ENCODE measurements at places on chromosomes 11 and 22. TPM values are rescaled to one million over a fixed set of nuclear protein-coding genes. Genes with fewer than 3 reads are reported as not detected.

DNA sequence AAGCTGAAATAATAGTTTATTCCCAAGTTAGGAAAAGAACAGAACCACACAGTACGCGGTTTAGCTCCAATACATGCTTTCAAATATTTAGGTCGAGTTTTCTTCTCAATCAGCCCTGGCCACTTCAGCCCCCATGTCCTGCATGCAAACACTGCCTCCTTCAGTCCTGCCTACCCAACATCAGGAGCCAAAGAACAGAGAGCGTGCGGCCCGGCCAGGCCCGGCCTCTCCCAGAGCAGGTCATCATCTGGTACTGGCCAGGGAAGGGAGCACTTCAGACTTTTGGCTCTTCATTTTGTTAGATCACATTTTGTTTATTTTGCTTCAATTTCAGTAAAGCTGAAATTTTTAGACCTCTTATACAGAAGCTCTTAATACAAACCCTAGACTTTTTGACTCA is 6.7 kb downstream of the BRD1 start:
- DNase-seq = no peak

Gene CATSPER1
- not detected for total RNA-seq

- no peak for DNase-seq
These were observed 18.8 kb downstream of the PANX1 start for GRCh38 chr11:94147433-94147845.

Gene ROBO4
- 40.7 TPM for total RNA-seq

DNA sequence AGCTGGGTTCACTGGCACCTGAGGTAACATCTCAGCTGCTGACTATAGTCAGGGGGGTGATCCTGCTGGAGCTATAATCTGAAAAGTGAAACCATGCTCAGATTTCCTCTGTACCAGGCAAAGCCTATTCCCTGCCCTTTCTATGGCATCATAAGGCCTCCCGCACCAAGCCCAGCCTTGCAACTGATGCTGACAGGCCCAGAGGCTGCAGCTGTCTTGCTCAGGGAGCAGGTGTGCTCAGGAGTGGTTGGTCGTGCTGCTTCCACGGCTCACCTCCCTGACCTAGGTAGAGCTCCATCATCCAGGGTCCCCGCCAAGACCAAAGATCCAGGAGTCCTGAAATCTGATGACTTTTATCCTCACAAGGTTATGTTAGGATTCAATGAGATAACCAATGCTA is 121.7 kb downstream of the FEZ1 start:
- DNase-seq = no peak

DNA sequence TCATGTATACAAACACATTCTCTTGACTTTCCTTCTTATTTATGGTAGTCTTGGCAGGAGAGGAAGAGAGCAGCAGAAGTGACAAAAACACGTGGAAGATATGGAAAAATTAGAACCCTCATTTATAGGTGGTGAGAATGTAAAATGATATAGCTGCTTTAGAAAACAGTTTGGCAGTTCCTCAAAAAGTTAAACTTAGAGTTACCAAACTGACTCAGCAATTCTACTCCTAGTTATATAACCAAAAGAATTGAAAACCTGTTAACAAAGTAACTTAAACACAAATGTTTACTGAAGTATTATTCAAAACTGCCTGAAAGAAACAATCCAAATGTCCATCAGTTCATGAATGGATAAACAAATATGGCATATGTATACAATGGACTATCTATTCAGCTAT is 16.8 kb downstream of the NUCB2 start:
- DNase-seq = no peak

All from adrenal gland (tissue), 19 donors.